ENCODE measurements at places on chromosomes 2 and 18.
A peak's percentile ranks its signal among the peaks of the same experiment; 100 is the strongest.

DNA sequence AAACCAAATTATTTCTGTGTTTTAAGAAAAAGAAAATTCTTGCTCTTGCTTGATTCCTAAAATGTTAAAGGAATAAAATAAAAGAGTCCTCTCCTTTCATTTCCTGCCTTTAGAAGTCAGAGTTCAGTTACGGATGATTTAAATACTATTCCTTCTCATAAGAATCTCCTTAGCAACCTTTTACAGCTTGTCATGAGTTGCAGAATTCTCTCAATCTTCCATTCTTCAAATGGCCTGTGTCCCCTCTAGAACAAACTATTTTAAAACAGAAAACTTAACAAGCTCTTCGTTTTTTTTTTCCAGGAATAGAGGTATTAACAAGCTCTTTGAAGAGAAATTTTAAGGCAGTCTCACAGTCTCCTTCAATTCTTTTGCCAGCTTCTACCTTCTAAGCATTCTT lies 42.2 kb downstream of the SPIRE1 start:
- no peak for DNase-seq

DNA sequence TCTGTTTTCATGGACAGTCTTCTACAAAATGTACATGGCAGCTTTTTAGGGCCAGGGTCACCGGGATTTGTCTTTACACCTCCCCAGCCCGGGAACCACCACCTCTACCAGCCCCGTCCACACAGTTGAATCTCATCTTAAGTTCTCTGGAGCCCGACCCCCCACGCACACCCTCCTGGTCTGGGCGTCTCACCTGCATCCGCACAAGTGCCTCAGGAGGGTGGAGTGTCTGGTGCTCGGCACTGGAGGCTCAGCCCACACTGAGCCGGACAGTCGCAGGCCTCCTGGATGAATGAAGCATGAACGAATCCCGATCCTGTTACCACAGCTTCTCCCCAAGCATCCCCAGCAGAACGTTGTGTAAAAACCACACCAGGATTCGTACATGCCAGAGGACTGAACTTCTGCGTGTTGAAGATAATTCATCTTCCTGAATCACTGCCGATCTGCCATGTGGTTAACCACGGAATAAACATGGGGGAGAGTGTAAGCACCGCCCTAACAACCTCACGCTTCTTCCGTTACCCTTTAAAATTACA lies 162.0 kb downstream of the RTP5 start:
- DNase-seq: peak; percentile 43

GRCh38 chr2:241189856-241190201 lies 1.4 kb downstream of the ANO7 start:
- no peak for DNase-seq

DNA sequence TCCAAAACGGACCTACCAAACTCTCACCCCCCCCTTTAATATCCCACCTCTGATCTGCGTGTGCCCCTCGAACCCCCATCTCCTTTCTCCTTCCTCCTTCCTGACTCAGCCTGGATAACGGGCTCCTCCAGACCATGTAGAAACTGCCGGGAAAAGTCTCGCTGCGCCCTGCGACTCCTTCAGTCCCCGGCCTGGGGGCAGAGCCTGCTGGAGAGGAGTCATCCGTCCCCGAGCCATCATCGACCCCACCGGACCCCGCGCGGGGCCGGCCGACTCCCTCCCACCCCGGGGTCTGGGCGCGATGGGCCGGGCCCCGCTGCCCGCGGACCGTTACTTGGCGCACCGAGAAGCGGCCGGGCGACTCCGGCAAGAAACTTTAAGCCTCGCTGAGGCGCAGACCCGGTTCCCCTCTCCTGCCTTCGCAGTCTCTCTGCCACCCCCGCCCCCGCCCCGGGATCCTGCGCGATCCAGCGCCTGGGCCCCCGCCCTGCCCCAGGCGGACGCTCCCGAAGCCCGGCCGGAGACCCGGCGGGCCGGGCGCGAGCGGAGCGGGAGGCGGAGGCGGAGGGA lies 3.4 kb downstream of the ZEB2 start:
- DNase-seq: peak; percentile 43

Data from activated CD4-positive, alpha-beta T cell treated with anti-CD3 and anti-CD28 coated beads for 48 hours (primary cell).